Motor neuron (in vitro differentiated cells): ENCODE measurements at places on chromosomes 6 and 20.
A peak's percentile ranks its signal among the peaks of the same experiment; 100 is the strongest.

DNA sequence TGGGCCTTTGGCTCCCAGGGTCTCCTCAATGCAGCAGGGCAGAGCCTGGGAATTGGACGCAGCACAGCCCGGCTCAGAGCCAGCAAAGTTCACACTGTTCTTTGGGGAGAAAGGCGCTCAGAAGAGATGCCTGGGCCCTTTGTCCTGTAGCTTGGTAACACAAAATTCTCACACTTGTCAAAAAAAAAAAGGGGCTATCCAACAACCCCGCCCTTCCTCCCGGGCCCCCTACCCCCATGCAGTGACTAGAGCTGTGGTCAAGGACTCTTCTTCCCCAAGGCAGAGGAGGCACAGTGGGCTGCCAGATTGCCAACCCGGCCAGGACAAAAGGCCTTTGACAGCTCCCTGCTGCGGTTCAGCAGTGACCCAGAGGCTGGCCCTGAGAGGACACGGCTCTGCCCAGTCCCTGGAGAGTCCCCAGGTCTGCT lies 2.0 kb downstream of the NKAIN4 start:
- ATAC-seq: no peak

- no peak for ATAC-seq
Measured at GRCh38 chr20:15594158-15594695, 979.0 kb downstream of the KIF16B start.

DNA sequence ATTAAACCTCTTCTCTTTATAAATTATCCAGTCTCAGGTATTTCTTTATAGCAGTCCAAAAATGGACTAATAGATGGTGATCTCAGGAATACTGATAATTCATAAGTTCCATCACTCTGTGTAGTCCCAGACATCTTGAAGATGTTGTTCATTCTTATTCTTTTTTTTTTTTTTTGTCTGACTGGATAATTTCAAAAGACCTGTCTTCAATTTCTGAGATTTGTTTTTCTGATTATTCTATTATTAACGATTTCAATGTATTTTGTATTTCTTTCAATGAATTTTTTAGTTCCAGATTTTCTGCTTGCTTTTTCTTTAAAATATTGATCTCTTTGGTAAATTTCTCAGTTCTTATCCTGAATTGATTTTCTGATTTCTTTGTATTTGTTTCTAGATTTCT lies 29.7 kb upstream of the ZNF337 start:
- ATAC-seq: no peak

DNA sequence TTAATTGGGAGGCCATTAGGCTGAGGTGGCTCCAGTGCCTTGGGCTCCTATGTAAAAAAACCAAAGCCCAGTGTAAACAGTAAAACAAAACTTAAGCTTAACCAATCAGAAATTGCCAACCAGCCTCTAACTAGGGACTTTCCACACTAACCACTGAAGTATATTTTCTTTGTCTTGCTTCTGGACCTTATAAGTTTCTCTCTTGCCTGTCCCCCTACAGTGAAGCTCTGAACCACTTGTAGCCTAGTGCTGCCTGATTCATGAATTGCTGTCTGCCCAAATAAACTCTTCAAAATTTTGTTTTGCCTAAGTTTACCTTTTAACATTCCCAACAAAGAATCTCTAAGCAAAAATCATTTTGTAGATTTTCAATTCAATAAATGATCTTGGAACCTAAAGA lies 28.2 kb downstream of the POPDC3 start:
- no peak for ATAC-seq

GRCh38 chr6:160028487-160029275 lies 59.8 kb downstream of the IGF2R start:
- no peak for ATAC-seq

DNA sequence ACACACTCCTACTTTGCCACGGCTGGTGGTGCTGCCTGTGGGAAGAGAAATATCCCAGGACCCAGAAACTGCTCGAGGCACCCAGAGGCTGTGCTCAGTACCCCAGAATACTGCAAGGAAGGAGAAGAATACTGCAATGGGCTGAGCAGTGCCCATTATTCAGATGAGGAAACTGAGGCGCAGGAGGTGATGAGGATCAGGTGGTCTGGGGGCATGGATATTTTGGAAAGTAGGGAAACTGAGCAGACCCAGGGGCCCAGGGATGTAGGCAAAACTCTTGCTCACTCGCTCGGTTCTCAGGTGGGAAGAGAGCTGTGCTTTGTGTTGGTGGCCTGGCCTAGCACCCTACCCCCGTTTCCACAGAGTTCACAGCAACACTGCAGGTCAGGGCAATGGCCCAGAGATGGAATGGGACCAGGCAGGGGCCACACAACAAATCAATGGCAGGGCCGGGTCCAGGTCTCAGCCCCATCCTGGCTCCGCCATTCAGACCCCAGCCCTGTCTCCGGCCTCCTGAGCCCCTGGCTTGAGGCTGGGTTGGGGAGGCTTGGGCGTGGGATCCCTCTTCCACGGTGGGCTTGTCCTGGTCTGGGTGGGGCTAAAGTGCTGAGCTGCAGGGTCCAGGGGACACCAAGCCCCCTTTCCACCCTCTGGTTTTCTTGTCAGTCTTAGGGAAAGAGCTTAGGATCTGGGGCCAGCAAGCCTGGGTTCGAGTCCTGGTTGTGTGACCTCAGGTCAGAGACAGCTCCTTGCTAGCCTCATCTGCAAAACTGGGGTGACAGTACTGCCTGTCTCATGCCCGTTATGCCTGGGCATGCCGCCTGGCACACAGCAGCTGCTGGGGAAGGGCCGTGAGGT lies 33.9 kb downstream of the SUN5 start:
- ATAC-seq: no peak

DNA sequence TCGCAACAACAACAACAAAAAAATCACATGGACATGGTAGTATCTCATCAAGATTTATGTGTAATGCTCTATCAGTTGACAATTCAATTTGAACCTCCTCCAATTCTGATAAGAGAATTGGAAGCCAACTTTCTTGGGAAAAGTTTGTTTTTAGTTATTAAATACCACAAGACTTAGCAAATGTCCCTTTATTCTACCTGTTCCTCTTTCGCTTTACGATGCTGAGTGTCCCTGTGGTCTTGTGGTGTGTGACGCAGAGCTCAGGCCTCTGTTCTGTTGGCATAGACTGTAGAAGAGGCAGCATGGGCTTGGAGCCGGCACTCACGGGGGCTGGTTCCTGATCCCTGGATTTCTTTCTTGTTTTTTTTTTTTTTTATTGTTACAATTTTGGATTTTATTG lies 76.7 kb downstream of the PSMB1 start:
- ATAC-seq: no peak

- ATAC-seq: no peak
Measured at GRCh38 chr20:63401384-63402110, 40.4 kb upstream of the CHRNA4 start.

DNA sequence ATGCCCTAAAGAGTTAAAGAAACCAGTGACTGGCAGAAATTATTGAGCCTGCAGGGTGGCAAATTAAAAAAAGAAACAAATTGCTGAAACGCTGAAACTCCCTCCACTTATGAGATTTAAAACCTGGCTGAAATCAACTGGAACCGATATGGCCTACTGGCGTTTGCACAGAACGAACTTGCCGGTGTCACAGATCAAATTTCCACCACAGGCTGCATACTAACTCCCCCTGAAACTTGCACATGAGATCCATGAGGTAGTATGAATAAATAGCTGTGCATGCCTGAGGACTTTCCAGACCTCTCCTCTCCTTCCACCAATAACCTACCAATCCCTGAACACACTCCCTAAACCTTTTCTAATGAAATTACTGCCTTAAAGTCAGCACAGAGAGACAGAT lies 150.4 kb downstream of the RNGTT start:
- ATAC-seq: peak; percentile 87

DNA sequence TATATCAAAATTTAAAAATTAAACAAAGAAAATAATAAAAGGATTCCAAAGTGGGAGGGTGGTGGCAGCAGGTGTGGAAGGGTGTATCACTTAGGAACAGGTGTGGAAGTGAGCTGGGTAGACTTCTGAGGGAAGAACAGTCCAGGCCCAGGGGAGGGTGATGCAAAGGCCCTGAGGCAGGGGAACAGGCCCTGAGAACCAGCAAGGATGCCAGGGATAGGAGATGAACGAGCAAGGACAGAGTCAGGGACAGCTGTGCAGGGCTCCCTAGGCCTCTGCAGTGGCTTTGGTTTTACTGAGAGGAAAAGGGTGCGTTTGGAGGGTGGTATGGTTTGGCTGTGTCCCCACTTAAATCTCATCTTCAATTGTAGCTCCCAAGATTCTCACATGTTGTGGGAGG lies 9.4 kb upstream of the RAET1E start:
- no peak for ATAC-seq

DNA sequence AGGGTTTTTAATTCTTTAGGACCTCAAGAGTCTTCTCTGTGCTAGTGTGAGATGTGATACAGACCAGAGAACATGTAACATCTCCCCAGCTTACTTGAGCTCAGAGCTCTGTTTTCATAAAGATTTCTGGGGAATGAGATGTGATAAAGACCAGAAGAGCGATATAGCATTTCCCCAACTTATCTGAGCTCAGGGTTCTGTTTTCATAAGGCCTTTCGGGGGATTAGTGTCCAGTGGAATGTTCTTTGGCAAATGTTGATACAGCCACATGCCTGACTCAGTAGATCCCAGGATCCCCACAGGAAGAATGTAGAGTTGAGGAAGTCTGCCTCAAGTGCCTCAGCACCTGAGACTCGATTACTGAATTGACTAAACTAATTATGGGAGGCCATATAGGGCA lies 18.7 kb upstream of the TOP1 start:
- ATAC-seq: no peak

DNA sequence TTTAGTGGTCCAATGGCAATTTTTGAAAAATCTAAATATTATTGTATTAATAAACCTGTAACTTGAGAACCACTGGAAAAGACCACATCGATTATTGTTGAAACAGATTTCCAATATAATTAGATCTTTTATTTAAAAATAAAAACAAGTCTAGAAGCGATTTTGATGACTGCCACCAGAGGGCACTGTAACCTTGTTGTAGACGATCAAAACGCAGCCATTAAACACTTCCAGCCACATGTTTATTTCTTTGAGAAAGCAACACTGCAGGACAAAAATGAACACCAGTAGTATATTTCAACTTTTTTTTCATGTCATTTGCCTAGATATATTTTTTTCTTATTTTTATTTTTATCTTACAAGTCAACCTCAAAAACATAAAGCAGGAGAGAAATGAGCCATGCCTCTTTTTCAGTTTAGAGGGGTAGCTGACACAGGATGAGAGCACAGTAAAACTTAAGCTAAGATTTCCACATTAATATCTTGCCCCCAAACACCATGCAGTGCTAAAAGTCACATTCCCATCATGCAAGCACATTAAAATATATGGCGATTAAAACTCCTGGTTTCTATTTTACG lies 115.4 kb downstream of the OPRM1 start:
- no peak for ATAC-seq

DNA sequence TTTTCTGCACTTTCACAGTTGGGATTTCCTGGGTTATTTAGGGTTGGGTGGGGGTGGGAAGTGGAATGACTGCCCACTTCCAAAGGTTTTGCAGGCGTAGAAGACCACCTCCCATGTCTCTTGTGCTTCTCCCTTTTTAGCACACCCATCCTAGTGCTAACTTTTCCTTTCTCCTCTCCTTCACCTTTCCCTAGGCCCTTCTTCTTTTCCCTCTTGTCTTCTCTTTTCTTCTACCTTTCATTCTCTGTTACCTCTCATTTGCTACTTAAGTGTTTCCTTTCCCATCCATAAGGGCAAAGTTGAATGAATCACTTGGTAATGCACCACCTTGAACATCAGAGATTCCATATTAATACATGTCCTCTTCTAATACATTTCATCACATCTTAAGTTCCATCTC lies 105.0 kb upstream of the ZNF184 start:
- ATAC-seq: no peak

GRCh38 chr20:10790013-10790412 lies 116.2 kb upstream of the JAG1 start:
- ATAC-seq: peak; percentile 92

- no peak for ATAC-seq
Measured at GRCh38 chr6:130158056-130158455, 64.7 kb downstream of the SAMD3 start.

- no peak for ATAC-seq
Measured at GRCh38 chr20:56503916-56504315, 20.6 kb upstream of the FAM209A start.

GRCh38 chr20:58219342-58219700 lies 9.1 kb downstream of the ANKRD60 start:
- ATAC-seq: no peak

DNA sequence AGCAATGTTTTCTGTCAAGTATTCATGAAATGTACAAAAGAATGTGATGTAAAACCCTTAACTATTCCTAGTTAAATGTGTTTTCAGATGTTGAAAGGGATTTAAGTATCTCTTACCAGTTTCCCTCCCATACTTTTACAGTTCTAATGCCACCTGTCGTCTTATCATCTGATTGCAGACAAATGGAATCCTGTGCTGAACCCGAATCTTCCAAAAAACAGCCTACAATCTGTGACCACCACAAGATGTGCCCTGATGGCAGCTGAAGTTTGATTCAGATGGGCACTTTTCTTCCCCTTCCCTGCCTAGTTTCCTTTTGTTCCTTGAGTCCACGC lies 1.9 kb downstream of the TOMM6 start:
- ATAC-seq: no peak

- no peak for ATAC-seq
Measured at GRCh38 chr20:90651-91050, 3.2 kb downstream of the DEFB125 start.

- ATAC-seq: peak; percentile 35
Measured at GRCh38 chr6:11851387-11851786, 72.8 kb upstream of the ADTRP start.

- ATAC-seq: no peak
Measured at GRCh38 chr6:157158897-157159296, 164.4 kb downstream of the TMEM242 start.

DNA sequence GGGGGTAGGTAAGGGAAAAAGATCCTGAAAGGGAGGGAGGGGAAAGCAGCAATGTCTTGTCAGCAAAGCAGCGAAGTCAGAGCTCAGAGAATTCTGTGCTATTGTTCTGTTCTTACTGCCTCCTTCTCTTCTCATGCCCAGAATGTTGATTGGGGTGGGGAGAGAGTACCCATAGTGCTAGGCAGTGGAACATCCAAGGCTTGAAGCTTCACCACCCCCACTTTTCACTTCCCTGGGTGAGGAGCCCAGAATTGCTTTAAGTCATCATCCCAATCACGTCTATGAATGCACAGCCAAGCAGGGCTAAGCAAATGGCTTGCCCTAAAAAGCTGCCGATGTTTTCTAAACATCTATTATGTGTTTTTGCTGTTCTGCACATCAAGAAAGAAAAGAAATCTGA lies 16.5 kb downstream of the REPS1 start:
- no peak for ATAC-seq

- no peak for ATAC-seq
Measured at GRCh38 chr6:39432330-39433025, 110.0 kb upstream of the KCNK16 start.
